IPS-NIHi11 (cell line): ENCODE measurements at places on chromosomes 11 and 22.

- no peak for DNase-seq
Observed at GRCh38 chr22:43313890-43314474, 29.2 kb downstream of the SCUBE1 start.

GRCh38 chr11:36730761-36731160, 132.7 kb upstream of the RAG2 start:
- DNase-seq: no peak

DNA sequence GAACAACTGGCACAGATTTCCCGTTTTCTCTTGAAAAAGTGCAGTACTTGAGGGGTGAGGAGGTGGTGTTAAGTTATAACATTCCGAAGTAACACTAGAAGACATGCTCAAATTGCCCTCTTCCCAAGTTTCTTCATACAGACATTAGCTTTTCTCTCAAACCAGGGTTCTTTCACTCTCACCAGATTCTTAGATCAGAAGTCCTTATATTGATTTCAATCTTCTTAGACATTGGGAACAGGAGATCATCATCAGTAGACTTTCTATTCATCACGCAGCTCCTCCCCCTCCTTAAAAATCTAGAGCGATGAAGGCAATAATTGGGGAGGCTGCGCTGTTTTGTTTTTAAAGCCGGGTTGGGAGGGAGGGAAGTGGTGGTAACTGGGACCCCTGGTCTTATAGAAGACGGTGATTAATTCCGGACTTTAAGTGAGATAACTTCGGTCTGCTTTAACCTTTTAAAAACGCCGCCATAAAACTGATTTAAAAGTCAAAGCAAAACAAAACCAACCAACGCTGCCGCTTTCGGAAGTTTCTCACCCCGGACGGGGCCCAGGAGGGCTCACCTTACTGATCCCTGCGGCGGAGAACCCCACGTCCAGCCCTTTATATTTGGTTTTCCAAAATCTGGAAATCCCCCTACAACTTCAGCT, 665 bp downstream of the USP28 start:
- no peak for DNase-seq

DNA sequence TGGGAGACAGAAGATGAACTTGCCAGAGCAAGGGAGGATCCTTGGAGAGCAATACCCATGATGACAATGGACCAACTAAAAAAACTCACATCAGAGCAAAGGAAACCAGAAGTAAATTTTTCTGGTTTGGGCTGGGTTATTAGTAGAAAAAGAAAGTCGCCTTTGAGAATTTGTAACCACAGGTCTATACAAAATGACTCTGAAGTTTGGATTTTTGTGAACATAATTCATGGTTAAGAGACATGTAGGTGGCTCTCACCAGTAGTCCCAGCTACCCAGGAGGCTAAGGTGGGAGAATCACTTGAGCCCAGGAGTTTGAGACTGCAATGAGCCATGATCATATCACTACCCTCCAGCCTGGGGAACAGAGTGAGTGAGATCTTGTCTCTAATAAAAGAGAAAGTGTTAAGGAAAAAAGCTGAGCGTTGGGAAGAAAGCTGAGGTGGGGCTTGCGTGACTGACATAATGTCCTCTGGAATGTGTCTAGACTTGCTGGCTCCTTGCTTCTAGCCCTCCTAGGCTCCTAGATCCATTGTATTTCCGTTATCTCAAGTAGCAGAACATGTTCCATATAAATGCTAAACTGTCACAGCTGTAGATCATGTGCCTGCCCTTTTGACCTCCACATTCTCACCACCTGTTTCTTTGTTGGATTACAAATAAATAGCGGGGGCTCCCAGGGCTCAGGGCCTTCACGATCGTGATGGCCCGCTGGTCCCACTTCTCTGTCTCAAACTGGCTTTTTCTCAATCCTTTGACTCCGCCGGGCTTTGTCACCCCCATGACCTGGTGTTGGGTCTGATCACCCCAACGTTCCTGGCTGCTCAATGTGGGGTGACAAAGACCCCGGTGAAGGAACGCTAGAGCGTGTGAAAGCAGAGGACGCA, 56.2 kb upstream of the SC5D start:
- DNase-seq: peak; percentile 79

GRCh38 chr11:132251061-132251460, 880.6 kb downstream of the NTM start:
- DNase-seq: no peak

DNA sequence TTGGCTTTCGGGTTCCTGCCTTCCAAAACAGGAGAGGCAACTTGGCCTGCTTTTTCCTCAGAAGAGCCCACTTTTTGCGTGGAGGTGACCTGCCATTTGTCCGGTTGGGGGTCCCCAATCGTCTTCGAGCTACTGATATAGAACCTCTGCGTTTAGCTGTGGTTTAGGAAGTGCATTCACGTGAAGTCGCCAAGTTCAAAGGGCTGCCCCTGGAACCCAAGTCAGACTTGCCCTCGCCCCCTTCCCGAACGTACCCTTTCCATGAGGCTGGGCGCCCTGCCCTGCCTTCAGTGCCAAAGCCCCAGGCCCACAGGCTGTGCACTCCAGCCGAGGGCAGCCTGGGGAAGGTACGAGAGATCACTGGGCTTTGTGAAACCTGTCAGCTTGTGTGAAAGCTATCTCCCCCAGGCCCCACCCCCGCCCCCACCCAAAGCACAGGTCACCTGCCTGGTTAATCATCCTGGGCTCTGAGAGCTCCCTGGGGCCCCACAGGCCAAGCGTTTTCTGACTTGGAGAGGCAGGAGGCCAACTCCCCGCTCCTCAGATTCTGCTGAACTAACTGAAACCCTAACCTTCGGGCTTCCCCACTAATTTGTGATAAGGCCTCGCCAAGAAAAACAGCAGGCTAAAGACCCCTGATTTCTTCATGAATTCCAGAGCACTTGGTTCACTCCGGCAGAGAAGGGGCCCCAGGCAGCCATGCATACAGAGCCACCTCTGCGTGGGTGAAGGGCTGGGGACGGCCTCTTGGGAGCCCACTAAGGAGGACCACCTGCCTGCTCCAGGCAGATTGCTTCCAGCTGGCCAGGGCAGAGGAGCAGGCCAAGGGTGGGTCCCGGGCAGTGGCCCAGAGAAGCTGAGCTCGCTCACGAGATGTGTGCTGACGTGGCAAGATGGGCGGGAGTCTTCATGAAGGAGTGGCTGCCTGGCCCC, 25.8 kb upstream of the KCNQ1OT1 start:
- DNase-seq: no peak

GRCh38 chr11:4065601-4066377, 28.8 kb upstream of the RRM1 start:
- no peak for DNase-seq

- no peak for DNase-seq
Observed at GRCh38 chr11:118443590-118444218, 7.4 kb downstream of the KMT2A start.
